ENCODE measurements at places on chromosomes 7 and 10.

DNA sequence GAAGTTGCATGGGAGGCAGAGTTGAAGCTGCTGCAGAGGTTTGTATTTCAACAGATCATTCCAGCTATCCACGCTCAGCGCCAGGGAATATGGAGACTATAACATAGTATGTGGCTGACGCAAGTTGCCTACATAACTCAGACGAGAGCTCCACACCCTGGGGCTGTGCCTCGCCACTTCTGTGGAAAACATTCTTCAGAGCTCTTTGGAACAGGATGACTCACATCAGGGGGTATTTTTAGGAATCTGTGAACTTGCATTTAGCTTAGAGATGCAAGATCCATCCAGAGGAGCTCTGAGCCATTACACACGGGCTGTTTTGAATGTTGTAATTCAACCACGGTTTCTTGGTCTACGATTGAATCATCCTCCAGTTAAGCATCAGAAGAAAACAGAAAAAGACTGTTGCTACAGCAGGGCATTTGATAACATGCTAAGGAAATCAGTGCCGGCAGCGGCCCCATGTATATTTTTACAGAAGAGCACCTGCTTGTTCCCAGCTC is 481.5 kb upstream of the AKR1E2 start:
- DNase-seq, result peak; percentile 100

- DNase-seq, result no peak
Measured at GRCh38 chr7:30969604-30969970, 5.8 kb downstream of the GHRHR start.

GRCh38 chr7:98469088-98469487 is 68.2 kb upstream of the BAIAP2L1 start:
- DNase-seq, result no peak

DNA sequence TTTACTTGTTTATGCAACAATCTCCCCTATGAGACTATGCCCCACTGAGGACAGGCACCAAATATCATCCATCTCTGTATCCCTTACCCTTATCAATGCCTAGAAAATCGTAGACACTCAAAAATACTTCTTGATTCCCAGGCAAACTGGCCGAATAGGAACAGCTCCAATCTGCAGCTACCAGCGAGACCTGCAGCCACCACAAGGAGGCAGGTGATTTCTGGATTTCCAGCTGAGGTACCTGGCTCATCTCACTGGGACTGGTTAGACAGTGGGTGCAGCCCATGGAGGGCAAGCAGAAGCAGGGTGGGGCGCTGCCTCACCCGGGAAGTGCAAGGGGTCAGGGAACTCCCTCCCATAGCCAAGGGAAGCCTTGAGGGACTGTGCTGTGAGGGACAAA is 10.8 kb upstream of the PPP1R3C start:
- DNase-seq, result no peak

DNA sequence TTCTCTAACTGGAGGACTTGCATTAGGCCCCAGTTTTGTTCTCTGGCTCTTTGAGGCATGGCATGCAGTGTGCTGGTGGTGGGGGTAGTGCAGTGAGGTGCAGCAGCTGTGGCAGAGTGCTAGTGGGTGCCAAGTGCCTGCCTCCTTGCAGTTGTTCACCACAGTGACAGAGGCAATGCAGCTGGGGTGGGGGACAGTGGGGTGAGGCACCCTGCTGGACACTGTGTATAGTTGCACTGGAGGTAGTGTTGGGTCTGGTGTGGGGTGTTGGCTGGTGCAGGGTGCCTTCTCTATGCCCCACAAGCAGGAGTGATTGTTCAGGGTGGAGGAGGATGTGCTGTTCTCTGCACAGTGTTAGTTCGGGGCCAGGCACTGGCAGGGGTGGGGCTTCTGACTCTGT is 21.7 kb upstream of the KEL start:
- DNase-seq, result no peak

- no peak for DNase-seq
Measured at GRCh38 chr10:29554660-29555059, 80.1 kb downstream of the SVIL start.

DNA sequence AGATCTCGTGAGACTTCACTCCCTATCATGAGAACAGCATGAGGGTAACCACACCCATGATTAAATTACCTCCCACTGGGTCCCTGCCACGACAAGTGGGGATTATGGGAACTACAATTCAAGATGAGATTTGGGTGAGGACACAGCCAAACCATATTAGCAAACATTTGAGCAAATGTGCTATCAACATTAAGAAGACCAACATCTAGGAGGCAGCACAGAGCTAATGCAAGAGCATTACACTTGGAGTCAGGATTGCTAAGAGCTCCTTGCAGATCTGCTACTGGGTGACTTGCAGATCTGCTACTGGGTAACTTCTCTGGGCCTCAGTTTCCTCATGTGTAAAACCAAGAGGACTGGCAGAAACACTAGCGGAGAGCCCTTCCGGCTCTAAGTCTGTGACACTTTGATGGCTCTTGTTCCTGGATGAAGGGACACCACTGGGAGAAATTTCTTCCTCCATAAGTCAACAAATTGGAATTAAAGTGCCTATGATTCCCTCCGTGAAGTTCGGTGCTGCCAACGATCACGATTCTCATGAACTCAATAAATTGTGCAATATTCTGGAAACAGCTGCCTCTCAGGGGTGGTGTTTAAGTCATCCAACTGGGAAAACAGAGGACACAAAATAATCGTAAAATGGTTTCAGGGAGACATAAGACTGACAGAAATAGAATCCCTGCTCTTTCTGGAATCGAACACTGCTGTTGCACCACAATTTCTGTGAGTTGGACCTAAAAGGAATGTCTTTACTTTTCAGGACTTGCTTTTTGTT is 115.8 kb upstream of the ITGB1 start:
- DNase-seq, result no peak

GRCh38 chr10:99548041-99548530 is 15.3 kb downstream of the NKX2-3 start:
- DNase-seq, result no peak

GRCh38 chr7:142626420-142627035 is 122.7 kb upstream of the PRSS1 start:
- DNase-seq, result no peak

DNA sequence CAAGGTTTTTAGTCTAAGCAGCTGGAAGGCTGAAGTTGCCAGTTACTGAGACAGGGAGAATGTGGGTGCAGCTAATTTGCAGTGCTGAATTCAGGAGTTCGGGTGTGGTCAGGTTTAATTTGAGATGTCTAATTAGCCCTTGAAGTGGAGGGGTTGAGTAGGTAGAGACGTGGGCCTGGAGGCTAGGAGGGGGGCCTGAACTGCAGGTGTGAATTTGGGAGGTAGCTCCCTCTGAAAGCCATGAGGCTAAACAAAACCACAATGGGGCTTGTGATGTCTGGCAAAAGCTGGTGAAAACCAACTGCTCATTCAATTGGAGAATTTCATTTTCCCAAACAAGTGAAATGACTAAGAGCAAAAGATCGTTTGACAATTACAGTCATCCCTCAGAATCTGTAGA is 246.0 kb upstream of the NFE2L3 start:
- no peak for DNase-seq

DNA sequence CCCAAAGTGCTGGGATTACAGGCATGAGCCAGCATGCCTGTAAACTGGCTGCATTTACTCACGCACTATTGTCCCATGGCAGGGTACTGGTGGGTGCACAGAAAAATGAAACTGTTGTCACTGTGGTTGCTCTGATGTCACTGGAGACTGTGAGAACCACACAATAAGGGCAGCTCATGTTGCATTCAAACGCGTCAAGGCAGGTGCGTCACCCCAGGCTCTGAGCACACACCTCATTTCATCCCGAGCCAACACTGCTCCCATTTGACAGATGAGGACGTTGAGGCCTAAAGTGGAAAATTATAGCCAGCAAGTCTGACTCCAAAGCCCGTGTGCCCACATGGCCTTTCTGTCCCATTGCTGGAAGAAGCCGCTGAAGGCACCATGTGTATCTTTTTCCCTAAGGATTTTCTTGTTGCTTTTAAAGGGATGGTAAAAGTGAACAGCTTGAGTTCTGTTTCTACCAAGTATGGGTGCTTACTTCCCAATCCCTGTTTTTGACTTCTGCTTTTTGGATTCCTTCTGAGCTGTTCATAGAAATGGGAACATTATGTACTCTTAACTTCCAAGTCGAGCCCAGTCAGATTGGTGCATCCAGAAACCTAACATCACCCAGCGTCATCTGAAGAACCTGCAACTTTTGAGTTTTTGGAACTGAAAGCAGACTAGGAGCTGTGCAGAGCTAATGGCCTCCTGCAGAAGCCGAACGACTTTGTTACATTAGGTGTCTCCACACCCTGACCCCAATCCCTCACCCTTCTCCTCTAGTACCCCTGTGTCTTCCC is 60.1 kb upstream of the CARD11 start:
- DNase-seq, result no peak

GRCh38 chr10:13913897-13914296 is 327.1 kb downstream of the PRPF18 start:
- DNase-seq, result no peak
